ENCODE measurements at places on chromosomes 11 and 22. TPM values are rescaled to one million over a fixed set of nuclear protein-coding genes. Genes with fewer than 3 reads are reported as not detected.
A peak's percentile ranks its signal among the peaks of the same experiment; 100 is the strongest.

- no peak for DNase-seq
These were observed 19.5 kb upstream of the FADD start for GRCh38 chr11:70183483-70184176.

GRCh38 chr11:95565724-95566141 is 223.8 kb downstream of the FAM76B start:
- no peak for DNase-seq

GRCh38 chr11:73184953-73185671 is 33.0 kb upstream of the P2RY2 start:
- DNase-seq: peak; percentile 33

- DNase-seq: no peak
These were observed 74.5 kb upstream of the PICALM start for GRCh38 chr11:86143087-86144030.

- DNase-seq: no peak
These were observed 3.4 kb downstream of the ROBO3 start for GRCh38 chr11:124868331-124869274.

DNA sequence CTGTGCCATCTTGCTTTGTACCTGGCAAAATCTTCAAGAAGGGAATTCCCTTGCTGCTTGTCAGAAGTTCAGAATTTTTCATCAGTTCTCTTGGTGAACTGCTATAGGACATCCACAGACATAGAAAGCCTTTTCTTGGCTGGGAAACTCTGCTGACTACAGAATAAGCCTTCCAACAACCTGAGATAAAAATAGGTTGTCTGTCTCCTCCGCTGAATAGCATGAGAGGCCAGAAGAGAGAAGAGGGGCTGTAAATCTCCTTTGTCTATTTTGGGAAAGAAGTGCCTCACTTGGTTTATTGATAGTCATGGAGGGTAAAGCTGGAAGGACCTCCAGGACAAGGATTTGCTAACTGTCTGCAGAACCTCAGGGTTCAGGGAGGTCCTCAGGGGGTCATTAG is 48.2 kb downstream of the C11orf91 start:
- no peak for DNase-seq

GRCh38 chr11:47335733-47336132 is 16.8 kb downstream of the MYBPC3 start:
- DNase-seq: no peak

DNA sequence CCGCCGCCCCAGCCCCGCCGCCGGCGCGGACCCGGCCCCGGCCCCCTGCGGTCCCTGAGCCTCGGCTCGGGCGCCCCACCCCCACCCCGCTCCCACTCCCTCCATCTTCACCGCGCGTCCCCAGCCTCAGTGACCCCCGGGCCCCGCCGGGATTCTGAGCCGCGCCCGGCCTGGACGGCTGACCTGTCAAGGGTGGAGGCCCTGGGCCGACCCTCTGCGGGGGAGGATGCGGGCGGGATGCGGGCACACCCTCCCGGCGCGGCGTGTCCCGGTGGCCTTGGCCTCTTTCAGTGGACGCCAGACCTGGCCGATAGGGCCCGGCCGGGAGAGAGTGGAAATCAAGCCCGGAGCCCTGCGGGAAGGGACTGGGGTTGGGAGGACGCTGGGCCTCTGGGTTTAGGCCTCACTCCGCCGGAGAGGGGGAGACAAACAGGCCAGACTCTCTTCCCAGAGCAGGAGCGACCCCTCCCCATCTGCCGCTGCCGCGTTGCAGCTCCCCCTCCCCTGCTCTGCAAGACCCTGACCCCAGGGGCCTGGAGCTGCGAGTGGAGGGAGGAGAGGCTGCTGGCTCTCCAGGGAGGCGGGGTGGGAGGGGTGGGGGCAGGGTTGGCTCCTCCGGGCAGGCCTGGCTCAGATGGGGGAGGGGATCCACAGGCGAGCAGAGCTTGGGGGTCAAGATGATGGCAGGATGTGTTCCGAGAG is 525 bp downstream of the MAPK8IP2 start:
- no peak for DNase-seq

Gene XKR3
- polyA plus RNA-seq: not detected

Gene IL18
- not detected for polyA plus RNA-seq
